Neuronal stem cell (in vitro differentiated cells): ENCODE measurements at places on chromosomes 7 and 10.

DNA sequence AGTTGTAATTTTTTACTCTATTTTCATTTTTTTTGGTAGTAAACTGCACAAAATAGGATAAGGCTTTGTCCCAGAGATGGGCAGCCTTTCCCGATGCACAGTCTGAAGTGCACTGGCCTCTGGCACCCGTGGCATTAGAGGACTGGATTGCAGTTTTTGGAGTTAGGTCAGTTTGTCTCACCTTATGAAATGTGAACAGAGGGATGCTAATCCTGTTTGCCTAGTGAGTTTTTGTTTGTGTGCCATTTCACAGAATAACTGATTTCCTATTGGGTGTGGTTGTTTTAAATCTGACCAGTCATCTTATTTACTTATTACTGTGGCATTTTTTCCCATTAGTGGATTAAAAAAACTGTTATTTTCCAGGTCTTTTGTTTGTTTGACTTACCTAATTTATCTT is 109.5 kb upstream of the GATA3 start:
- no peaks in the 10 kb centered on the region for H3K36me3 ChIP-seq
- no peak overlapping the region for H3K27ac ChIP-seq
- no peak for DNase-seq
- no peaks in the 10 kb centered on the region for H3K27me3 ChIP-seq
- H3K4me3 ChIP-seq: no peak overlapping the region
- no peaks in the 10 kb centered on the region for H3K4me1 ChIP-seq

DNA sequence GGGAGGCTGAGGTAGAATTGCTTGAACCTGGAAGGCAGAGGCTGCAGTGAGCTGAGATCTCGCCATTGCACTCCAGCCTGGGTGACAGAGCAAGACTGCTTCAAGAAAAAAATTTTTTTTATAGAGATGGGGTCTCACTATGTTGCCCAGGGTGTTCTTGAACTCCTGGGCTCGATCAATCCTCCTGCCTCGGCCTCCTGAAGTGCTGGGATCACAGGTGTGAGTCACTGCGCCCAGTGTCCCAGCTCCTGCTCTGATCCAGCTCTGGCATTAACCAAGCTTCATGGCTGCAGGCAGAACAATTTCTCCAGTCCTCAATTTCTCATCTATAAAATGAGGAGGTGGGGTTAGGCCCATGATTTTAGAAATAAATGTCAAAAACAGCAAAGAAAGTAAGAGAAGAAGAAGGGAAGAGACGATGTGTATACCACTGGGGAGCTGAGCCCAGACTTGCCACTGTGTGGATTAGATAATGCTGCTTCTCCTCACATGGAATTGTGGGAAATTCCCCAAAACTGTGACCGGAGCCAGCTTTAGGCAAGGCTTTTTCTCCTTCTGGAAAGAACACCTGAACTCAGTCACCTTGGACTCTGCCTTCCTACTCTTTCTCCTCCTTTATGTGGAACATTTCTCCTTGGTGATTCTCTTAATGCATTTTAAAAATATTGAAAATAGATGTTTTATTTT is 25.5 kb downstream of the IL15RA start:
- H3K36me3 ChIP-seq: no peaks in the 10 kb centered on the region
- no peak for DNase-seq
- peaks cover 42% of the 10 kb centered on the region for H3K27me3 ChIP-seq
- no peak overlapping the region for H3K27ac ChIP-seq

DNA sequence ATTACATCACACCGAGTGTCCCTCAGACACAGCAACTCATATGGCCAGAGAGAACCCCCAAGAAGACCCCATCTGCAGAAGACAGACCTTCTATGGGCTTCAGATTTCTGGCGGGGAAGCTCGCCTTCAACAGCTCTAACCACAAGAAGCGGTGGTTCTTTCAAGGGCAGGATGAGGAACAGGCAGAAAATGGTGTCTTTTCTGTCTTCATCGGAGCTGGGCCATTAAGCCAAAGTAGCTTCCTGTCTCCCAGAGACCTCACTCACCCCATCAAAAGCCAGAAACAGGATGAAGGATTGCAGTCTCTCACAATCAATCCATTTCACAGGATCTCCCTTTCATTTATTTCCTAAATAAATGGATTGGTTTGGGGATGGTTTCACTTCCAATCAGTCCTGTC is 149.1 kb downstream of the HERPUD2 start:
- DNase-seq: no peak
- H3K27ac ChIP-seq: no peak overlapping the region
- H3K27me3 ChIP-seq: no peaks in the 10 kb centered on the region
- H3K4me1 ChIP-seq: no peaks in the 10 kb centered on the region

DNA sequence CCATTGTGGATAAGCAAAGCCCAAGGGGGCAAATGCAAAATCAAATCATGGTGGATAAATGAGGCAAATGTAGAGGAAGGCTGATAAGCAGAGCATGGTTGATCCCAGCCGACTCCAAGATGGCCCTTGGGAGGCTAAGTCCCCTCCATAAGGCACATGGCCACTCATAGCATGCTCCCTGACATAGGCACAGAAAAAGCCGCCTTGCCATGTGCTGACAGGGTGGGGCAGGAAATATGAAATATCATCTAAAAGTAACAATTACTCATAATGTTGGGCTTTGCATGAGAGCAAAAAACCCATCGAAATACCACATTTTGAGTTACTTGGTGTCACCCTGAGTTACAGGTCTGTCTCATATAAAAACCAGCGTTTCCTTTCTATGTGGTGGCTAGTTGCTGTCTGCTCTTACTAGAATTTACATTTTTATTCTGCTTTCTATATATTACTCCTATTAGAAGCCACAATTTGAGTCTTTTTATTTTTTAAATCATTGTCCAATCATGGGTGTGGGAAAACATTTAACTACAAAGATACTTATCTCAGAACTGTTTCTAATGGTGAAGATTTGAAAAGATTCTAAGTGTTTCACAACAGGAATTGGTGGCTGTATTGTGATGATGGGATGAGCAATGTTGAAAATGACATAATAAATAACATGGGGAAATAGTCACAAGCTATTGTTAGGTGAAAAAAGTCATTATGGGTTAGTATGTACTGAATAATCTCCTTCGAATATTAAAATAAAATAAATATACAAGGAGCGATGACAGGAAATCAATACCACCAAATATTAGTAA is 102.7 kb downstream of the CUBN start:
- H3K27me3 ChIP-seq: no peaks in the 10 kb centered on the region
- H3K27ac ChIP-seq: no peak overlapping the region
- H3K4me3 ChIP-seq: no peak overlapping the region
- H3K4me1 ChIP-seq: peaks cover 27% of the 10 kb centered on the region
- no peak for DNase-seq

- H3K27ac ChIP-seq: peak overlapping the region; percentile 66
- no peaks in the 10 kb centered on the region for H3K36me3 ChIP-seq
These were observed 43.6 kb downstream of the MKX start for GRCh38 chr10:27701938-27702537.

GRCh38 chr7:70292716-70293115 is 694.4 kb downstream of the AUTS2 start:
- no peak overlapping the region for H3K27ac ChIP-seq
- no peak overlapping the region for H3K4me3 ChIP-seq
- no peaks in the 10 kb centered on the region for H3K27me3 ChIP-seq
- no peaks in the 10 kb centered on the region for H3K4me1 ChIP-seq

GRCh38 chr7:39525926-39526325 is 40.3 kb upstream of the YAE1 start:
- H3K4me1 ChIP-seq: no peaks in the 10 kb centered on the region
- no peak overlapping the region for H3K27ac ChIP-seq
- H3K36me3 ChIP-seq: no peaks in the 10 kb centered on the region
- no peak overlapping the region for H3K4me3 ChIP-seq
- H3K27me3 ChIP-seq: no peaks in the 10 kb centered on the region
- DNase-seq: no peak

- DNase-seq: no peak
- no peaks in the 10 kb centered on the region for H3K27me3 ChIP-seq
- H3K36me3 ChIP-seq: no peaks in the 10 kb centered on the region
- no peaks in the 10 kb centered on the region for H3K4me1 ChIP-seq
- no peak overlapping the region for H3K27ac ChIP-seq
- H3K4me3 ChIP-seq: no peak overlapping the region
These were observed 617.2 kb downstream of the GRM8 start for GRCh38 chr7:126635545-126635944.
